ENCODE measurements at places on chromosomes 16 and 17. TPM values are rescaled to one million over a fixed set of nuclear protein-coding genes. Genes with fewer than 3 reads are reported as not detected.

The CA7 gene
- not detected for total RNA-seq

The KRT25 gene
- total RNA-seq, result not detected

The NUDT21 gene
- 140 TPM for total RNA-seq

The SLC12A4 gene
- total RNA-seq, result 35.8 TPM

The TCAP gene
- total RNA-seq, result 1.1 TPM

GRCh38 chr17:3838206-3838605, 7.8 kb downstream of the NCBP3 start:
- no peak for DNase-seq

DNA sequence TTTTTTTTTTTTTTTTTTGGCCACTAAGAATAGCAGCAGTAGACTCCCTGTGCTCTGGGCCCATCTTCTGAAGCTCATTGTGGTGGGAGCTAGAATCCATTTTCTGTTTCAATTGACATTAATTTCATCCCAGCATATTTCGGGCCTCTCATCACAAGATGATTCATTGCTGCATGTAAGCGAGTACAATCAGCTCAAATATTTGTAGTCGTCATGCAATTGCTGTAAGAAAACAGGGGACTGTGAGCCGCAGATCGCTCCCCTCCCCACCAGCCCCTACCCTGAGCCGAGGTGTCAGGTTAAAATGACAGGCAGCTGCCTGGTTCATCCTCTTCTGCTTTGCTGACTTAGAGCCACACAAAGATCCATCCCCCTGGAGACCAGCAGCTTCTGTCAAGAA, 358.8 kb upstream of the CDH5 start:
- DNase-seq, result no peak

DNA sequence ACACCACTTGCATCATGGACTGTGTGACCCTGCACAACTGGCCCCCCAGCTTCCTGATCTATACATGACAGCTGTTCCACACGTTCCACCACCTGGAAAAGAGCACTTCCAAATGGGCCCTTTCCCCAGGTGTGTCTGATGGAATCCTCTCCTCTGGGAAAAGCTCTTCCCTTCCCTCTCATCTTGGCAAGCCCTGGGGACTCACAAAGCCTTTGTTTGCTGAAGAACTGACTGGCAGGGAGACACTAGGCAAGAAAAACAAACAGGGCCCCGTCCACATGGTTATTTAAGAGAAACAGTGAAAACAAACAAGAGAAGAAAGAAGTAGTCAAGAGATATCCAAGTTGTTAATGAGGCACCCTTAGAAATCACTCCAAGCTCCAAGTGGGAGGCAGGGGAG, 52.6 kb downstream of the C16orf95 start:
- DNase-seq, result no peak

DNA sequence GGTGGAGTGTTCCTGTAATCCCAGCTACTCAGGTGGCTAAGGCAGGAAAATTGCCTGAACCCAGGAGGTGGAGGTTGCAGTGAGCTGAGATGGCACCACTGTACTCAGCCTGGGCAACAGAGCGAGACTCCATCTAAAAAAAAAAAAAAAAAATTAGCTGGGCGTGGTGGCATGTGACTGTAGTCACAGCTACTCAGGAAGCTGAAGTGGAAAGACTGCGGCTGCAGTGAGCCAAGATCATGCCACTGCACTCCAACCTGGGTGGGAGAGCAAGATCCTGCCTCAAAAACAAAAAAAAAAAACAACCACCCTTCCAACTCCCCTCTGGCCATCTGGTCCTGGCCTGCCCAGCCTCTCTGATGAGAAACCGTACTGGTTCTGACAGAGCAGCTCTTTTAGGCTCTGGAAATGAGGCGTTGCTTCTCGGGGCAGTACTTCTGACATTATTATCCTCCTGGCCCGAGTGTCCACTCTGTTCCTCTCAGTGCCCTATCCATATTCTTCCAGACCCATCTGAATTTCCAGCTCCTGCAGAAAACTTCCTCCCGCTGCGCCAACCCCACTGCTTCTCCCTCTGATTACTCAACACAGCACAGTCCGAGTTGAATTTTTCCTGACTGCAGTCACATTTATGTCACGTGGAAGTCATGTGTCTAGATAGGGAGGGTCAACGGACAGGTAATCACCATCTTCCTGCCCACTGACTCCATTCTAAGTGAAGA, 13.3 kb downstream of the GGA2 start:
- no peak for DNase-seq

- DNase-seq, result no peak
Measured at GRCh38 chr17:17675925-17676534, 5.2 kb upstream of the RAI1 start.

DNA sequence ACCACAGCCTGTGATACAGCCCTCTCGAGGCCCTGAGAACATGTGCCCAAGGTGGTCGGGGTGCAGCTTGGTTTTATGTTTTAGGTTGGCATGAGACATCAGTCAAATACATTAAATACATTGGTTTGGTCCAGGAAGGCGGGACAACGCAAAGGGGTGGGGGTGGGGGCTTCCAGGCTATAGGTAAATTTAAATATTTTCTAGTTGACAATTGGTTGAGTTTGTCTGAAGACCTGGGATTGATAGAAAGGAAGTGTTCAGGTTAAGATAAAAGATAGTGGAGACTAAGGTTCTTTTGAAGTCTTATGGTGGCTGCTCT, 1.2 kb upstream of the ZKSCAN2 start:
- no peak for DNase-seq

DNA sequence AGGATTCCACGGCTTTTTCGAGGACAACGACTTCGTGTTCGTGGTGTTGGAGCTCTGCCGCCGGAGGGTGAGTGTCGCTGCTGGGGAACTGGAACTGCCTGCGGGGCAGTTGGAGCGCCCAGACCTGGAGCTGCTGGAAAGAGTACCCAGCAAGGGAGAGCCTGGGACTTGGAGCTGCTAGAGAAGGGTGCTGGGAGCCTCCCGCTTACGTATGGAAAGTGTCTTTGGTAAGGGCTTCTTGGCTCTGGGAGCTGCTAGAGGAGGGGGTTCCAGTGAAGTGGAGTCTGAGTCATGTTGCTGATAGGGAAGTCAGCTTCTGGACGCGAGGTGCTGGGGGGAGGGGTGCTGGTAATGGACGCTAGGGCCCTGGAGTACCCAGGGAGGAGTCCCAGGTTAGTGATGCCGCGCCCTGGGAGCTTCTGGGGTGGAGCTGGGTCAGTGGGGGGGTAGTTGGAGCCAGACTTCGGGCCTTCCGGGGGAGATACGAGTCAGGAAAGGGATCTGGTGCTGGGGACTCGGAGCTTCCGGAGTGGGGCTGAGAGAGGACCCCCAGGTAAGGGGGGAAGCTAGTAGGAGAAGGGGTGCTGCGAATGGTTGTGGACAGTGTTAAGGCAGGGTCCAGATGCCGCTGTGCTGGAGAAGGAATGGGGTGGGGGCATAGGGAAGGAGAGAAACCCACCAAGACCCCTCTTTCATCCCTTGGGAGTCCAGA, 741 bp downstream of the PLK1 start:
- DNase-seq, result peak; percentile 7

DNA sequence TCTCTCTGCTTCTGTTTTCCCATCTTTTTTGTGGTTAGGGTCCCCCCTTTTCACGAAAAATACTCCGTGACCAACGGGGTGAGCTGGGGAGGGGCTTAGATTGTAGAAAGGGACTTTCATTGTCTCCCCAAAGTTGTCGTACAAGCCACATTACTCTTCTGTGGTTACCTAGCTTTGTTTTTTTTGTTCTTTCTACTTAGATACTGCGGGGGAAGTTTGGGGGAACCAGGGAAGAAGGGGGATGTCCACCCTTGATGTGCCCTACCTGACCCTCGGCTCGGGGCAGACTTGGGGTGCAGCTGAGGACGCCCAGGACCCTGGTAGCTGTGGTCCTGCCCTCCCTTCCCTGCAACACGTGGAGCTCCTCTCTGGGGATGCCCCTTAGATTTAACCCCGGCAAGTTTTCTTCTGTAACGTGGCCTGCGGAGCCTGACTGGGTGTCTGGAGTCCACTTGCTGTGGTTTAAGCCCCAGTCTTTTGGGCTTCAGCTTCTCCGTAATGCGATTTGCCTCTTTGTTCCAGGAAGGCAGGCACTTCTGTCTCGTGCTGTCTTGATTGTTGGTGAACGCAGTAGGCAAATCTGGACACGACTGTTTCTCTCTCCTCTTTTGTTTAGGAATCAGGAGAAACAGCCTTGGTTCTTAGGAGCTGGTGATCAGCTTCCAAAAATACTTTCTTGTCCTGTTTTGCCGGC, 892 bp downstream of the ABCC1 start:
- DNase-seq, result no peak

GRCh38 chr17:74415608-74416396, 16.1 kb upstream of the GPRC5C start:
- no peak for DNase-seq

GRCh38 chr17:42305543-42306384, 17.5 kb downstream of the STAT5A start:
- no peak for DNase-seq

- peak; percentile 8 for DNase-seq
Measured at GRCh38 chr16:27461483-27462171, 59.7 kb downstream of the IL21R start.

- DNase-seq, result no peak
Measured at GRCh38 chr17:45734598-45734997, 49.5 kb upstream of the CRHR1 start.

- DNase-seq, result no peak
Measured at GRCh38 chr16:1117176-1117900, 21.3 kb upstream of the C1QTNF8 start.

DNA sequence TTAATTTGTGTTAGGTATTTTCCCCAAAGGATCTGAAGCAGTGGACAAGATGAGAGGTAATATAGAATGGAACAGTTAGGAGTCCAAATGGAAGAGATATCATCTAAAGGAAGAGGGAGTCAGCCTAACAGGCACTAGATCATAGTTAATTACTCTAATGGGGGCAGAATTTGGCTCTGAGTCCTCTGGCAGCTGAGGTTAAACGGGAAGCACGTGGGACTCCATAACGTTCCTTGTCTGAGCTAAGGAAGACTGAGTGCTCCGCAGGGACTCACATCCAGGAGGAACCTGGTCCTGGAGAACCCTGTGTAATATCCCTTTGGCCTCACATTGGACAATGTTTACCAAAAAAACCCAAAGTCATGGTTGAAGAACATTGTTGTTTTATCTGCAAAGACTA, 46.6 kb upstream of the TEX2 start:
- no peak for DNase-seq

- DNase-seq, result no peak
Measured at GRCh38 chr17:50593321-50593720, 32.8 kb downstream of the CACNA1G start.

Measured in NCI-H460 (cell line).